GM12891 (cell line): ENCODE measurements at places on chromosomes 12 and 14.

DNA sequence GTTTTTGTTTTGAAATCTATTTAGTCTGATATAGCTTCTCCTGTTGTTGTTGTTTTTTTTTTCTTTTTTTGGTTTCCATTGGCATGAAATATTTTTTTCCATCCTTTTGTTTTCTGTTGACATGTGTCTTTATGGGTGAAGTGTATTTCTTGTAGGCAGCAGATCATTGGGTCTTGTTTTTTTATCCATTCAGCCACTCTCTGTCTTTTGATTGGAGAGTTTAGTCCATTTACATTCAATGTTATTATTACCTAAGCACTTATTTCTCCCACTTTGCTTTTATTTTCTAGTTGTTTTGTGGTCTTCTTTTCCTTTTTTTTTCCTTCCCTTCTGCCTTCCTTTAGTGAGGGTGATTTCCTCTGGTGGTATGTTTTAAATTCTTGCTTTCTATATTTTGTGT, 193.6 kb upstream of the TMEM260 start:
- DNase-seq, result no peak

GRCh38 chr12:47887529-47887928, 17.3 kb downstream of the VDR start:
- DNase-seq, result no peak

DNA sequence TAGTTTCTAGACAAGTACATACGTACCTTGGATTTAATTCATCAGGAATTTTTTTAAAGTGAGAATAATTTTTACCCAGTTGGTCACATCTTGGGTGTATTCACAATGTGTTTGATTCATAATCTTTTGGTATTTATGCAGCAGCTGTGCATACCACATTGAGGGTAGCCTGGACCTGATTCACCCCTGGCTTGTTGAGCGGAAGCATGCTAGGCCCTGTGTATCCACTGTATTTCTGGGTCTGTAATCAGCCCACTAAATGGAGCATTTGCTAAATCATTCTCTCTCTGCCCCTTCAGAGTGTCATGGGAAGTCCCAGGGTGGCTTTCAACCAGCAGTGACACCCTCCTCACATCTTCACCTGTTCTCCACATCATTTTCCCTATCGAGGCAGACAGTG, 203.8 kb upstream of the RGS6 start:
- no peak for DNase-seq

GRCh38 chr12:100688451-100688864, 106.1 kb upstream of the ANO4 start:
- no peak for DNase-seq

GRCh38 chr14:89134640-89135039, 282.4 kb downstream of the FOXN3 start:
- DNase-seq, result no peak

GRCh38 chr14:67056684-67057083, 132.6 kb upstream of the GARIN2 start:
- no peak for DNase-seq

DNA sequence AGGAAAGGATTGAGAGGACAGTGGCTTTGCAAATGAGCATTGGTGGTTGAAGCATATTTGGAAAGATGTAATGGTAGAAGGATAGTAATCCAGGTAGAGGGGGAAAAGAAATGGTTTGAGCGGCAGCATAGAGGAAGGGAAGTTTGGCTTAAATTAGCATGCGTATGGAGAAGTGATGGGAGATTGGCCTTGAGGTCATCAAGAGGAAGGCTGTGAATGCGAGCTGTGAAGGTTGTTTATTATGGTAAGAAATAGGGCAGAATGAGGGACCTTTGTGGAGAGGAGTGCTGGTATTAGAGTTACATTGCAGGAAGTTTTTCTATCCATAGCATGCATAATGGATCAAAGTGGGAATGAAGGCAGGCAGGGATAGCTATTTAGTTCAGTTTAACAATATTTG, 162.1 kb downstream of the TMTC2 start:
- DNase-seq, result no peak

DNA sequence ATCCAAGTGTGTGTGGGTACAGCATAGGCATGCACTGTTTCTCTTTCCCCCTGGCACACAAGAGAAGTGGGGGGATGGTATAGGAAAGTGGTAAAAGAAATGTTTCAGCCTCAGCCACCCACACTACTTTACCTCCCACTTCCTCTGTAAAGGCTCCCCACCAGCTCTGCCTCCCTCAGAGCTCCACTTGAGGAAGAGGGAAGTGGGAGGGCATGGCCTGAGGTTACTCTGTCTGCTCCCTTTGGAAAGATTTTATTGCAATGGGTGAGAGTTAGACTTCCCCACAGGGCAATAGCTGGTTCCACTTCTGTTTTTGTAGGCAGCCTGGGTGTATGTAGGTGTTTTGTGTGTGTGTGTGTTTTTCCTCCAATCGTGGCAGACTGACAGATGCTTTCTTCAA, 145.3 kb downstream of the SSPN start:
- no peak for DNase-seq

GRCh38 chr12:86712425-86712843, 456.2 kb upstream of the MGAT4C start:
- DNase-seq, result no peak

- DNase-seq, result peak; percentile 10
These were observed 10.2 kb upstream of the GOLGA5 start for GRCh38 chr14:92783813-92784431.

- DNase-seq, result no peak
These were observed 206.0 kb upstream of the DIO3 start for GRCh38 chr14:101355284-101355683.

DNA sequence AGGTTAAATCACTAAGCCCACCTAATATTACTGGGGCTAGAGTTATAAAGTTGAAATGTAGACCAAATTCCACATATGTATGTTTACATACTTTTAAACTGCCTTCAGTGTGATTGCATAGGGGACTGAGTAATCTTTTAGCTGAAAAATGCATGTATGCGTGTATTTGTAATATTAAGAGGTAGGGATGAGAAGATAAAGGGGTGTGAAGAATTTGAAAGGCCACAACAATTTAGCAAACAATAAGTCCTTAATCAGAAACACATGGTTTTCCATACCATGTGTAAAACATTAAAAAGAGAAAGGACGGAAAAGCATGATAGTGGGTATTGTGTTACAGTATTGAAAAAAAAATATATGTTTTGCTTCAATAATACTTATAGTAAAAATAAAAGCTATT, 919.9 kb upstream of the FLRT2 start:
- DNase-seq, result no peak

- DNase-seq, result no peak
These were observed 237.4 kb upstream of the PWP1 start for GRCh38 chr12:107448198-107448597.

GRCh38 chr14:43411841-43412240, 1095.2 kb downstream of the FSCB start:
- no peak for DNase-seq

GRCh38 chr12:117850048-117850447, 118.7 kb downstream of the KSR2 start:
- DNase-seq, result peak; percentile 31

GRCh38 chr14:77290705-77291104, 19.7 kb upstream of the NGB start:
- no peak for DNase-seq

DNA sequence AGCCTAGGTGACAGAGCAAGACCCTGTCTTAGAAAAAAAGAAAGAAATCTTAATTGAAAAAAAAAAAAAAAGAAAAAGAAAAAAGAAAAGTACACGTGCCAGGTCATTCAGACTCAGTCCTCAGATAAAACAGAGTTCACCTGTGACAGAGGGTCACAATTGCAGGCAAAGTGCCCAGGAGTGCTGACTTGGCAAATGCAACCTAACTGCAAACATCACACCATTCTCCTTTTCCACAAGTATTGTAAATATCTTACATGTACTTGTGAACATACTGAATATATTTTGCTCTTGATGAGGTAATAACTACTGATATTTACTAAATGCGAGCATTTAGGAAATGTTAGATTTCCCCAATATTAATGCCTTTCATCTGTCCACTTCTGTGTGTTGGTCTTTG, 9.0 kb upstream of the COL2A1 start:
- DNase-seq, result no peak

GRCh38 chr14:93059917-93060545, 55.7 kb downstream of the ITPK1 start:
- DNase-seq, result no peak

DNA sequence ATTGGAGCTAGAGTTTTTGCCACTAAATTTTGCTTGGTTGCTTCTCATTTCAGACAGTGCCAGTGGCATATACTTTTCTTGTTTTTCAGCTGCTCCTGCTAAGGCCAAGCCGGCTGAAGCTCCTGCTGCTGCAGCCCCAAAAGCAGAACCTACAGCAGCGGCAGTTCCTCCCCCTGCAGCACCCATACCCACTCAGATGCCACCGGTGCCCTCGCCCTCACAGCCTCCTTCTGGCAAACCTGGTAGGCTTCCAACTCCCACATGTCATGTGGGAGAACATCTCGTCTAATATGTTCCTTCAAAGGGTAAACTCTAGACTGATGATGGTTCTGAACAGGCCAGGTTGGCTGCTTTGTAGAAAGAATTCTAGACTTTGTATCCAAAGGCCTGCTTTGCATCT, 11.0 kb downstream of the DLST start:
- no peak for DNase-seq

DNA sequence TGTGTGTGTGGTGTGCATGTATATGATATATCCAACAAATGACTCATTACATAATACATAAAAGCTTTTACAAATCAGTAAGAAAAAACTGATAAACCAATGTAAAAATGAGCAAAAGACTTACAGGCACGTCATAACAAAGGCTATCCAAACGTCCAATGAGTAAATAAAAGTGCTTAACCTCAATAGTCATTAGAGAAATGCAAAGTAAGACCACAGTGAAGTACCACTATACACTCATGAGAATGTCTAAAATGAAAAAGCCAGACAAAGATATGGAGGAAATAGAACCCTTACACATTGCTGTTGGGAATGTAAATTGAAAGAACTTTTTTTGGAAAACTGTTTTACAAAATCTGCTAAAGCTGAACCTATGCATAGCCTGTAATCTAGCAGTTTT, 7.8 kb downstream of the ABCD2 start:
- no peak for DNase-seq

DNA sequence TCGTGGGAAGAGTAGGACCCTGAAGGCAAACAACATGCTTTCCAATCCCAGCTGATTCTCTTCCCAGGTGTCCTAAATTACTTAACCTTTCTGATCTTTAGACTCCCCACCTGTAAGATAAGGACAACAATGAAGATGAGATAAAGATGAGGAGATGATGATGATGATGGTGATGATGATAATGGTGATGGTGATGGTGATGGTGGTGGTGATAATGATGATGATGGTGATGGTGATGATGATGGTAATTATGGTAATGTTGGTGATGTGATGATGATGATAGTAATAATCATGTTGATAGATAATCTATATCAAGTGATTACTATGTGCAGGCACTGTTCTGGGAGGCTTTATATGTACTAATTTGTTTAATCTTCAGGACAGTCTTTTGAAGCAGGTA, 48.3 kb downstream of the NR1H4 start:
- DNase-seq, result no peak

DNA sequence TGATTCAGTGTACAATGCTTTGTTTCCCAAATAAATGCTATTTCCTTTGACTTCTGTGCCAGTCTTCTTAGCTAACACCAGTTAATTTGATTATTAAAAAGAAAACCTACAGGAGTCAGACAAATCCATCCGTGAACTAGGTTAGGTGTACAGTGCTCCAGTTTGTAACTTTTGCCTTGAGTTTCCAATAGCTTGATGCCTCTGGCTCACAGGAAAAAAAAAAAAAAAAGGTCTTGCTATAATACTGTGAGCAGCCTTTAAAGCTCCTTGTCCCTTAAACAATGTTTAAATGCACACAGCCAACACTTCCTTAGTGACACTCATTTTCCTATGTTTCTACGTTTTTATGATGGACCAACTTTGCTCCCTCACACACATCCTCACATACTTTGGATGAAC, 71.8 kb upstream of the TMX1 start:
- DNase-seq, result no peak

GRCh38 chr12:91213-91612, 24.6 kb downstream of the IQSEC3 start:
- no peak for DNase-seq
